Stromal cell of bone marrow (primary cell): ENCODE measurements at places on chromosomes 5 and 9.

- DNase-seq = no peak
Observed at GRCh38 chr9:19124430-19124793, 2.9 kb downstream of the PLIN2 start.

GRCh38 chr9:109812818-109813281, 32.9 kb downstream of the PALM2AKAP2 start:
- DNase-seq = no peak

GRCh38 chr9:38652044-38652443, 31.6 kb upstream of the ANKRD18A start:
- DNase-seq = no peak

DNA sequence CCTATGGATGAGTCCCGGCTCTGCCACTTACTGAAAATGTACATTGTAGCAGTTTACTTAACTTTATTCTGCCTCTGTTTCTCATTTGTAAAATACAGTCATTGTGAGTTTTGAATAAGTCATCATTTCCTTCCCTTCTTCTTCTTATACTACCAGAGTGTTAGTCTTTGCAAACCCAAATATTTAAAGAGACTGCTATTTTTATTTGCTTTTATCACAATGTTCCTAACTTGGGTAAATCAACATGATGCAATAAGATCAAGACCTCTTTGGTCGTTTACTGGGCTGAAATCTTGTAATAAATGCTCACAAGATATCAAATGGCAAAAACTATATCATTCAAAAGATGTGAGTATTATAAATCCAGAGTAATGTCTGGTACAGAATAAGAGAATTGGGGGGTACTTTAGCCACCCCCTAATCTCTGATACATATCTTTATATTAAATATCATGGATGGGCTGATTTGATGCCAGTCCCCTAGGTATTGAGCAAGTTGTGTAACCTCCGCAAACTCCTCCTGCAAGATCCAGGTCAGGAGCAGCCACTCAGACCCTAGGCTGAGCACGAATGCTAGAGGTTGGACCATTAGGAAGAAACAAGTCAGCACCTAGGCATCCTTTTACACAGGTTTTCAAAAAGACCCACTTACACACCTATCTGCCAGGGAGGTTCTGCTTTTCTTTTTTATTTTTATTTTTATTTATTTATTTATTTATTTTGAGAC, 13.3 kb upstream of the GLDC start:
- DNase-seq = no peak

GRCh38 chr9:133060417-133060841, 1.4 kb upstream of the CEL start:
- no peak for DNase-seq
